ENCODE measurements at places on chromosomes 11 and 22. TPM values are rescaled to one million over a fixed set of nuclear protein-coding genes. Genes with fewer than 3 reads are reported as not detected.

DNA sequence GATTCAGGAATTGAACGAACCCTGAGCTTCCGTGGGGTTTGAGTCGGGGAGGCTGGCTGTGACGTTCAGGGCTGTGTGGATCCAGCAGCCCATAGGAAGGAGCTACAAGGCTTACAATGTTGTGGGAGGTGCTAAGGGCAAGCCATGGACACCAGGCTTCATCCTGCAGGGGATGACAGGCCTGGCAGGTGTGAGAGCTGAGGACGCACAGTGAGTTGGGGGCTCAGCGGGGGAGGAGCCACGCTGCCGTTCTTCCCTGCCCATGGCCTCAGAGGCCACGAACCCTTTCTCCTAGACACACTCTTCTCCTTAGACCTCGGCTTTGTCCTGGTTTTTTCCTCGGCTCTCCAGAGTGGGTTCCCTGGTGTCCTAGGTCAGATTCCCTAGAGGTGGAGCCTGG lies 113.3 kb upstream of the SLC22A12 start:
- peaks cover 15% of the 10 kb centered on the region for H3K27me3 ChIP-seq
- no peak overlapping the region for H3K27ac ChIP-seq
- no peak overlapping the region for H3K4me3 ChIP-seq
- H3K36me3 ChIP-seq = peaks cover 4% of the 10 kb centered on the region
- no peaks in the 10 kb centered on the region for H3K4me1 ChIP-seq

DNA sequence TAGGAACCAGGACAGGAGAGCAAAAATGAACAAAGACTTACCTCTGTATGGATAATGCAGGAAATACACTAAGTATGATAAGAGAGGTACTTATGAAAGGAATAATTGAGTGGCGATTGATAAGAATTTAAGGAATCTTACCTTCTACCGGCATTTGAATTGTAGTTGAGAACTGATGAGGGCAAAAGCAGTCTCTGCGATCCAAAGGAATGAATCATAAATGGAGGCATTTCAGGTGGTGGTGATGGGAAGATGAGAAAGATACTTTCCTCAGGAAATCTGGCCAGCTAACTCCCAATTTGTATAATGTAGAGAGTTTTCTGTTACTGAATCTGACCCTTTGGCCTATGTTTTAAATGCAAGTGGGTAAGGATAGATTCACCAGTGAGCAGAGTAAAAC lies 71.9 kb upstream of the C11orf87 start:
- DNase-seq = no peak
- H3K36me3 ChIP-seq = no peaks in the 10 kb centered on the region
- no peaks in the 10 kb centered on the region for H3K27me3 ChIP-seq
- no peak overlapping the region for H3K4me3 ChIP-seq
- no peaks in the 10 kb centered on the region for H3K4me1 ChIP-seq
- no peak overlapping the region for H3K27ac ChIP-seq

DNA sequence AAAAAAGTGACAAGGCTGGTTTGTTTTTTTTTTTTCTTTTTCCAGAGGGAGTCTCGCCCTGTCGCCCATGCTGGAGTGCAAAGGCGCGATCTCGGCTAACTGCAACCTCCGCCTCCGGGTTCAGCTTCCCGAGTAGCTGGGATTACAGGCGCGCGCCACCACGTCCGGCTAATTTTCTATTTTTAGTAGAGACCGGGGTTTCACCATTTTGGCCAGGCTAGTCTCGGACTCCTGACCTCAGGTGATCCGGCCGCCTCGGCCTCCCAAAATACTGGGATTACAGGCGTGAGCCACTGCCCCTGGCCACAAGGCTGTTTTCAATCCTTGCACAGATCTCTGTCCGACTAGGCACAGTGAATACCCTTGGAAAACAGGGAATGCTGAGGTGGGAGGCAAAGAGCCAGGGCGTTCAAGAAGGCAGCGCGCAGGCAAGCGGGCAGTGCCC lies 566 bp downstream of the ATP6V1E1 start:
- peak overlapping the region; percentile 94 for H3K4me3 ChIP-seq
- peak overlapping the region; percentile 99 for H3K27ac ChIP-seq
- no peaks in the 10 kb centered on the region for H3K4me1 ChIP-seq
- no peak for DNase-seq
- no peaks in the 10 kb centered on the region for H3K36me3 ChIP-seq
- no peaks in the 10 kb centered on the region for H3K27me3 ChIP-seq

DNA sequence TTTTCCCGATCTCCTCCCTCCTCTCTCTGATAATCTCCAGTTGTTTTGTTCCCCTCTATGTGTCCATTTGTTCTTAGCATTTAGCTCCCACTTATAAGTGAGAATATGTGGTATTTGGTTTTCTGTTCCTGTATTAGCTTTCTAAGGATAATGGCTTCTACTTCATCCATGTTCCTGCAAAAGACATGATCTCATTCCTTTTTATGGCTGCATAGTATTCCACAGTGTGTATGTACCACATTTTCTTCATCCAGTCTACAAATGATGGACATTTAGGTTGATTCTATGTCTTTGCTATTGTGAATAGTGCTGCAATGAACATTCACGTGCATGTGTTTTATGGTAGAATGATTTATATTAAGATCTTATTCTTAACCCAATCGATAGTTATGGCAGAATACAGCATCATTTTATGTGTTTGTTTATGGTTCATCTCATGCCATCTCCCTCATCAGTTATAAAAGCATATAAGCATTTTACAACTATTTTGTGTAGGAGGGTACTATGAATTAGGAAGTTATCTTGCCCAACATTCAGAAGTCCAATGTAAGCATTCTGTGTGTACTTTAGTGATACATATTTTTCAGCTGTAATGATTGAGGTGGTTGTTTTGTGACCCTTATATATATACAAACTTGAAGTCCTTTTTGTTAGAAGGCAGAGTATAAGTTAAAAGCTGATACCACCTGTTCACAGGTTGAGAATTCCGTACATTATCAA lies 3.2 kb downstream of the MS4A3 start:
- no peak for DNase-seq
- H3K27ac ChIP-seq = no peak overlapping the region
- no peak overlapping the region for H3K4me3 ChIP-seq
- peaks cover 4% of the 10 kb centered on the region for H3K27me3 ChIP-seq
- no peaks in the 10 kb centered on the region for H3K4me1 ChIP-seq

GRCh38 chr22:39301926-39302325 lies 17.5 kb downstream of the RPL3 start:
- no peak overlapping the region for H3K27ac ChIP-seq
- peaks cover 32% of the 10 kb centered on the region for H3K4me1 ChIP-seq
- no peaks in the 10 kb centered on the region for H3K27me3 ChIP-seq
- H3K36me3 ChIP-seq = no peaks in the 10 kb centered on the region
- no peak for DNase-seq

DNA sequence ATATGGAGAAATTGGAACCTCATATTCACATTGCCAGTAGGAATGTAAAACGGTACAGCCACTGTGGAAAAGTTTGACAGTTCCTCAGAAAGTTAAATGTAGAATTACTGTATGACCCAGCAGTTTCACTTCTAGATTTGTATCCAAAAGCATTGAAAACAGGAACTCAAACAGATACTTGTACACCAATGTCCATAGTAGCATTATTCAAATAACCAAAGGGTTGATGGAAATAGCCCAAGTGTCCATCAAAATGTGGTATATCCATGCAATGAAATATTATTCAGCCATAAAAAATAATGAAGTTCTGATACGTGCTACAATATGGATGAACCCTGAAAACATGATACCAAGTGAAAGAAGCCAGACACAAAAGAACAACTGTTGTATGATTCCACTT lies 17.8 kb downstream of the PRRG4 start:
- no peak overlapping the region for H3K4me3 ChIP-seq
- no peak overlapping the region for H3K27ac ChIP-seq
- no peaks in the 10 kb centered on the region for H3K27me3 ChIP-seq
- H3K36me3 ChIP-seq = no peaks in the 10 kb centered on the region

DNA sequence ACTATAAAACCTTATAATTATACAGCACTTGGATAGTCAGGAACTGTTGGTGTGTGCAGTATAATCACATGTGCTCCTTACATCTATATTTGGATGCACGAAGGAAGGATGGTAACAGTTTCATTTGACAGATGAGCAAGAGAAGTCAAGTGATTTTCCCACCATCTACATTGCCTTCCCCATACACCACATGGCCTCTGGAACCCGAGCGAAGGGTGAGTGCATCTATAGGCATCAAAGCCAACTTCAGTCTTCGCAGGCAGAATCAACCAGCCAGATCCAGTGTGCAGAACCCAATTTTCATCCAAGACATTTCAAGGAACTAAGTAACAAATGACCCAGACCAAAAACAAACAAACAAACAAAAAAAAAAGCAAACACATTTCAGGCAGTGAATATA lies 85.1 kb upstream of the BLID start:
- DNase-seq = no peak
- no peak overlapping the region for H3K4me3 ChIP-seq
- H3K27me3 ChIP-seq = peaks cover 44% of the 10 kb centered on the region
- no peaks in the 10 kb centered on the region for H3K4me1 ChIP-seq
- no peaks in the 10 kb centered on the region for H3K36me3 ChIP-seq

- no peak overlapping the region for H3K4me3 ChIP-seq
- no peaks in the 10 kb centered on the region for H3K36me3 ChIP-seq
- H3K27ac ChIP-seq = no peak overlapping the region
These were observed 90.3 kb upstream of the RTL6 start for GRCh38 chr22:44588348-44588747.

GRCh38 chr11:62030071-62030684 lies 62.7 kb upstream of the FTH1 start:
- H3K27ac ChIP-seq = no peak overlapping the region
- H3K4me3 ChIP-seq = no peak overlapping the region
- DNase-seq = no peak
- H3K4me1 ChIP-seq = peaks cover 20% of the 10 kb centered on the region
- no peaks in the 10 kb centered on the region for H3K36me3 ChIP-seq

DNA sequence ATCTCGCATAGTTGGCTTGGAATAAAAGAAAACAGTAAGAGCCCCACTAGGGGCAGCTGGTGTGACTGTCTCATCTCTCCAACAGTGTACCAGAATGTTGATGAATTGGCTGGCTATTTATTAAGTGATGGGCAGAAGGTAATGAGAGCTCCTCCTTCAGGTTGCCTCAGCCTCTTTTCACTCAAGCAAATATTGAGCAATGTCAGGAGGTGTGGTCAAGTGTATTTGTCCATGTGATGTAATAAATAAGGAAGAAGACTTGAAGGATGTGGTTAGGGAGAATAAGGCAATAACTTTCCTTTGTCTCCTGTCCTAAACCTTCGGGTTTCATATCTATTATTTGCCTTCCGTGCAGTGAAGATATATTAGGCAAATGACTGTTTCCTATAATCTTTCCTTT lies at the start of gene TCN1:
Gene TCN1, minus strand, starts transcription at position 91 of the 400 bp plus-strand sequence. Its CDS starts 17 bp downstream, at position 74.
- H3K4me3 ChIP-seq = no peak within 1 kb of the TSS
- H3K27me3 ChIP-seq = peaks cover 10% of the 10 kb centered on the region
- H3K36me3 ChIP-seq = peaks cover 7% of the 10 kb centered on the region

DNA sequence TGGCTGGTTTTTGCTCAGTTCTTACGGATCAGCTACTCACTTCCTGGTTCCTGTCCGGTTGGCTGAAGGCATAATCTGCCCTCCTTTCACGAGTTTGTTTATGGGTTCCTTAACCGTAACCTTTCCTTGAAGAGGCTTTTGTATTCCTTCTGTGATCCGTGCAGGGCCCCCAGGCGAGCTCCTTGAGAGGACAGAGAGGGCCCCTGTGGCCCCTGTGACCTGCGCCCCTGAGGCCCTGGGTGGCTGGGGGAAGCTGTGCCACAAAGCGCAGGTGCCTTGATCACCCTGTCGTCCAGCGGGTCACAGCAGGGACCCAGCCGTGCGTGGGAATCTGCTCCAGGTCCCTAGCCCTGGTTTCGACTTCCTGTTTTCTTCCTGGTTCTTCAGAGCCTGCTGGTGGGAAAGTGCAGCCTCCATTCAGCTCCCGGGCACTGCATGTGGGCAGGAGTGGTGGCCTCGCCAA lies 27.8 kb upstream of the FADD start:
- no peaks in the 10 kb centered on the region for H3K4me1 ChIP-seq
- no peak for DNase-seq
- H3K27ac ChIP-seq = no peak overlapping the region
- no peaks in the 10 kb centered on the region for H3K27me3 ChIP-seq
- H3K4me3 ChIP-seq = no peak overlapping the region

GRCh38 chr11:122743949-122744348 lies 88.4 kb downstream of the UBASH3B start:
- no peaks in the 10 kb centered on the region for H3K27me3 ChIP-seq
- peak; percentile 75 for DNase-seq
- H3K27ac ChIP-seq = no peak overlapping the region

- no peak overlapping the region for H3K27ac ChIP-seq
- H3K4me3 ChIP-seq = no peak overlapping the region
- DNase-seq = no peak
- H3K36me3 ChIP-seq = no peaks in the 10 kb centered on the region
- peaks cover 6% of the 10 kb centered on the region for H3K27me3 ChIP-seq
- no peaks in the 10 kb centered on the region for H3K4me1 ChIP-seq
These were observed 81.7 kb downstream of the BARX2 start for GRCh38 chr11:129457321-129457720.

- no peaks in the 10 kb centered on the region for H3K4me1 ChIP-seq
- H3K36me3 ChIP-seq = no peaks in the 10 kb centered on the region
- no peak overlapping the region for H3K27ac ChIP-seq
- no peak for DNase-seq
- H3K27me3 ChIP-seq = peaks cover 33% of the 10 kb centered on the region
These were observed 237.8 kb downstream of the GRIK4 start for GRCh38 chr11:120749395-120749794.

GRCh38 chr11:10328314-10329098 lies 23.6 kb downstream of the ADM start:
- no peak overlapping the region for H3K27ac ChIP-seq
- DNase-seq = no peak
- H3K4me1 ChIP-seq = no peaks in the 10 kb centered on the region
- no peak overlapping the region for H3K4me3 ChIP-seq
- peaks cover 19% of the 10 kb centered on the region for H3K27me3 ChIP-seq

- peaks cover 11% of the 10 kb centered on the region for H3K36me3 ChIP-seq
- peaks cover 10% of the 10 kb centered on the region for H3K27me3 ChIP-seq
- no peak for DNase-seq
- H3K4me3 ChIP-seq = no peak overlapping the region
- no peak overlapping the region for H3K27ac ChIP-seq
These were observed 18.2 kb upstream of the MUC5AC start for GRCh38 chr11:1139441-1140083.

DNA sequence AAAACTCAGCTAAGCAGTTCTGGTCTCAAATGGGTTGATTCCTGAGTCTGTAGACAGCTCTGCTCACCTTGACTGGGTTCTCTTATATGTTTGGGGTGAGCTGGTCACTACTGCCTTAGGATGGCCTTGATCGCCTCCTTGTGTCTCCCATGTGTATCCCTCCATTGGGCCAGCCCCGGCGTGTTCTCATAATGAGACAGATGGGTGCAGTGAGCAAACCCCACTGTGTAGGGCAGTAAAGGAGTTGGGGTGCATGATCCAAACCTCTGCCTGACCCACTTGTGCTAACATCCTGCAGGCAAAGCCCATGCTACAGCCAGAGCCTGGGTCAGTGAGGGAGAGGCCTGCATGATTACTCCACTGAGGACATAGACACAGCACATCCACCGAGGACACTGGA lies 657.6 kb downstream of the BRD1 start:
- DNase-seq = no peak
- H3K36me3 ChIP-seq = peaks cover 3% of the 10 kb centered on the region
- no peaks in the 10 kb centered on the region for H3K4me1 ChIP-seq
- H3K27ac ChIP-seq = no peak overlapping the region
- no peak overlapping the region for H3K4me3 ChIP-seq
- peaks cover 1% of the 10 kb centered on the region for H3K27me3 ChIP-seq

Gene APOL1
- polyA plus RNA-seq = not detected

Gene CD3D
- polyA plus RNA-seq = 2.5 TPM

Gene MYOD1
- not detected for polyA plus RNA-seq

Gene AQP11
- 0.56 TPM for polyA plus RNA-seq

Gene OSBPL5
- polyA plus RNA-seq = not detected

Gene CDC45
- polyA plus RNA-seq = 0.28 TPM

Gene MRGPRX3
- not detected for polyA plus RNA-seq

Gene WT1
- not detected for polyA plus RNA-seq

Gene ART1
- polyA plus RNA-seq = not detected

Gene APOA1
- polyA plus RNA-seq = not detected
